ENCODE measurements at places on chromosomes 11 and 22.

DNA sequence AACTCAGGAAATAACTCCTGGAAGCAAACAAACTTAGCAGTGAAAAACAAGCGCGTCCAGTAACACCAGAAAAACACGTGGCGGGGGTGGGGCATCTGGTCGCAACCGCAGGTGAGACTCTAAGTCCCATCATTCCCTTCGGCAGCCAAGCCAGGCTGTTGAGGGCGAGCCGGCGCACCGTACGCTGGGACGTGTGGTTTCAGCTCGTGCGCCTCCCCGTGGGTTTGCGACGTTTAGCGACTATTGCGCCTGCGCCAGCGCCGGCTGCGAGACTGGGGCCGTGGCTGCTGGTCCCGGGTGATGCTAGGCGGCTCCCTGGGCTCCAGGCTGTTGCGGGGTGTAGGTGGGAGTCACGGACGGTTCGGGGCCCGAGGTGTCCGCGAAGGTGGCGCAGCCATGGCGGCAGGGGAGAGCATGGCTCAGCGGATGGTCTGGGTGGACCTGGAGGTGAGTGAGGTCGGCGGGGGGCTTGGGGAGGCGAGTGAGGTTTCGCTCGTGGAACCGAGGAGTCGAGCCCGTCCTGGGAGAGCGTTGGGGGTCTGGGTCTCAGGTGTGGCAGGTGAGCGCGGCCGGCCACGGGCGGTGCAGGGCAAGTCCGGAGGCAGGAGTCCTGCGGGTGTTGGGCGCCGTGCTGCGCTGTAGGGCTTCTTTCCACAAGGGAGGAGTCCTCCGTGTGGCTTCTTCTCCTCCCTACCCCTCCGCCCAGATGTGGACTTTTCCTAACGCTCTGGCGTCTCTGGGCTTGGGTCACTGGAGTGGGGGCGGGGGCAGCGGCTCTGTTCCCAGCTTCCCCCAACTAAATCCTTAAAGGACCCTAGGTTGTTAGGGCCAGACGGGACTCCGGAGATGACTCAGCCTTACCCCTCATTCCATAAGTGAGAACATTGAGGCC lies at the start of gene REXO2:
TSS of gene REXO2 (plus strand) at position 239 of the 892 bp plus-strand sequence. CDS start at position 301, 62 bp downstream.
- peak; percentile 97 for DNase-seq

GRCh38 chr11:62709247-62710000 lies 1.9 kb downstream of the GNG3 start:
- DNase-seq, result peak; percentile 97

- DNase-seq, result peak; percentile 93
Observed at GRCh38 chr11:13339195-13340153, 61.9 kb downstream of the BMAL1 start.

DNA sequence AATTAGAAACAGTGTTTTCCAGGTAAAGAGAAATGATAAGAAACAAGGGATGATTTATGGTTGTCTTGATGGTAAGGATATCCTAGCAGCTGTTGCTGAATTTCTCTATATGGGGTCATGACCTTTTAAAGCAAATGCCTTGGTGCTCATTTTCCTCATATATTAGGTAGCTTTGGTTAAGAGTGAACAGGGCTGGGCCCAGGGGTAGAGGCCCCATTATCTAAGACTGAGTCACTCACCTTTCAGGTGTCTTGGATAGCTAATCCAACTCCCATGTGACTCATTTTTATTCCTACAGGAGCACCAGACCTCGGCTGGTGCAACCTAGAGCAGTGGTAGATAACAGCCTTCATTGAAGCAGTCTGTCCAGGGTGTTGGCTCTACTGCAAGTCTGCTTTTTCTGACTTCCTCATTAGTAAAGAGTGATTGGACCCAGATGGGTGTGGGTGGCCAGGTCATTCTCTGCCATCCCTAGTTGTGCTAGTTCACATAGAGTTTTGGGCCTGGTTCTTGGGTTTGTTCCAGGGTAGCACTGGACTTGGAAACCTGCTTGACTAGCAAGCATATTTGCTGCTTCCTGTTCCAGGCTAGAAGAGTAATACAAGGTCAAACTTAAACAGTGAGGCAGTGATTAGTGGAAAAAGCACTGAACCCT lies 37.4 kb downstream of the CTNND1 start:
- DNase-seq, result peak; percentile 88

DNA sequence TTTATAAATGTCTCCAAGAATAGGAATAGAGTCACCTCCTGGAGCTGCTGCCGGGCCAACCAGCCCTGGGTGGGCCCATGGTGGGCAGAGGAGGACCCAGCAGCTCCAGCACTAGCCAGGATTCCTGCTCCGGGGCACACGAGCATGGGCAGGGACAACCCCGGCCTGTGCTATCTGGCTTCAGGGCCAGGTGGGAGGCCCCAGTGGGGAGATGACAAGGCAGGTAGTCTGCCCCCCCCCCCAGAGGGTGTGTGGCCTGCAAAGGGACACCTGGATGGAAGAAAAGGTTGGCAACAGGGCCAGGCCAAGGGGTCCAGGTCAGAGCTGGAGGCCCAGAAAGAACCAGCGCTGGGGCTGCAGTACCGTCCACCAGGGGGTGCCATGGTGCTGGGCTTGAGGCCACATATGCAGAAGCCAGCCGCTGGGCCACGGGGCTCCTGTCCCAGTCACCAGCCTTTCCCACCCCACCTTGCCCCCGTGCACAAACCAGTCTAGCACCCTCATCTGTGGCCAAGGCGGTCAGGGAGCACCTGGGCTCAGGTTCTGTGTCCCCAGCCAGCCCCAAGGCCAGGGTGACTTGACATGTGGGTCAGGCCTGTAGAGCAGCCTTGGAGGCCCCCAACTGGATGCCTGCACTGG lies 3.4 kb downstream of the TSPAN32 start:
- DNase-seq, result peak; percentile 86

DNA sequence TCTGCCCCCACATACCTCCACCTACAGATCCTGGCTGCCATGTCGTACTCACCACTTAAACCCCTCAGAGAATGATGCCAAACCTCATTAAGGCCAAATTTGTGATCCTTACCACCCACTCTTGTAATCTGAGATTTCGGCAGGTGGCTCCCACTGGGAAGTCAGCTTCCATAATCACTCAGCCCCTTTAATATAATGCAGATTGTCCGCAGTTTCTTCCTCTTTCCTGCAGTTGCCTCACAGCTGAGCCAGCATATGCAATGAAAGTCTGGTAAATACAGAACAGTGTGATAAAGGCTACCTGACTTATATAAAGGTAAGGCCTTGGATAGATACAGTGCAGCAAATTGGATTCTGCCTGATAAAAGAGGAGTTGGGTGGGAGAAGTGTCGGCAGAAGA lies 515.2 kb upstream of the TENM4 start:
- no peak for DNase-seq

- no peak for DNase-seq
Observed at GRCh38 chr22:41831383-41831782, 1.5 kb upstream of the SREBF2 start.

- no peak for DNase-seq
Observed at GRCh38 chr22:35886309-35886708, 142.3 kb downstream of the RBFOX2 start.

DNA sequence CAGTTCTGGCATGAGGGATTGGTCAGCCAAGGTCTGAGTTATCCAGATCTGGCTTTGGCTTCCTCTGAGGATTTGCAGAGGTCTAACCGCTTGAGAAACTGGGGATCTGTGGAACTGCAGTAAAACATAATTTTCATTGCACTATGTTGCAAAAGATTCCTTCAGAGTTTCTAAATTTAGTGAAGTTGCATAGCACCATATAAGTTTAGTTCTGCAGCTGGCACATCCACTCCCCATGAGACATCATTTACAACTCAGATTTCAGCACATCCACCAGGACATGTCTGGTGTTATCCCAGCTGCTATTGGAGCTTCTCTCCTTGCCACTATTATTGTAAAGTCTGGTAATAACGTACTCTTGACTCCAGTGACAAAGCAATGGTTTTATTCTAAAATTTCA lies 181.5 kb downstream of the CWF19L2 start:
- DNase-seq, result no peak

- peak; percentile 88 for DNase-seq
Observed at GRCh38 chr11:125192183-125192582, 27.6 kb downstream of the PKNOX2 start.

DNA sequence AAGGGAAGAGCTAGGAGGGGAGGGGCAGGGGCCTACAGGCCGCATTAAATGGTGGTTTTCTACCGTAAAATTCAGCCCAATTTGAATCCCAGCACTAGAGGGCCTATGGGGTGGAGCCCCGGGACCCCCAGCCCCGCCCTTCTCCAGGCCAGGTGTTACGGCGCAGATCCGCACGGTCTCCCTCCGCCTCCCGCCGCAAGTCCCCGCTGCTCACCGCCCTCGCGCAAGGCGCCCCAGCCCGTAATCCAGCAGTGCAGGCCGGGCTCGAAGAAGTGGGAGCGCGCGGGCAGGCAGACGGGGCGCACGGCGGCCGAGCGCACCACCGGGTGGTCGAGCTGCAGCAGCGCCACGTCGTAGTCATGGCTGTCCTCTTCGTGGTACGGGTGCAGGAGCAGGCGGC lies 17.3 kb downstream of the KCTD17 start:
- DNase-seq, result no peak

- peak; percentile 91 for DNase-seq
Observed at GRCh38 chr11:94926698-94927237, 46.6 kb downstream of the CWC15 start.

- DNase-seq, result no peak
Observed at GRCh38 chr11:74141241-74141695, 29.5 kb downstream of the C2CD3 start.

DNA sequence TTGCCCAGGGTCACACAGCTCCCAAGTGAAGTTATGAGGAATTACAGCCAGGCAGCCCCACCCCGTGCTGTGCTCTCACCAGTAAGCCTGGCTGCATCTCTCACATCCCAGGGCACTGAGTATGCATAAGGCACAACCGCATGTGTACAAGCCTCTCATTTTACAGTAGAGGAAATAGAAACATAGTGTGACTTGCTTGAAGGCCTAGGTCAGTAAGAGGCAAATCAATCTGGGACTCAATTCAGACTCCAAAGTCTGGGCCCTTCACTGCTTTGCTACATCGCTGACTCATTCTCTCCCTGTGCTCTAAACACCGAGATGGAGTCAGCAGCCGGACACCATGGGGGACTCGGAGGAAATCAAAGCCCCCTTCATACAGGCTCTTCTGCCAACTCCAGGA lies 7.9 kb downstream of the ABTB2 start:
- DNase-seq, result no peak

DNA sequence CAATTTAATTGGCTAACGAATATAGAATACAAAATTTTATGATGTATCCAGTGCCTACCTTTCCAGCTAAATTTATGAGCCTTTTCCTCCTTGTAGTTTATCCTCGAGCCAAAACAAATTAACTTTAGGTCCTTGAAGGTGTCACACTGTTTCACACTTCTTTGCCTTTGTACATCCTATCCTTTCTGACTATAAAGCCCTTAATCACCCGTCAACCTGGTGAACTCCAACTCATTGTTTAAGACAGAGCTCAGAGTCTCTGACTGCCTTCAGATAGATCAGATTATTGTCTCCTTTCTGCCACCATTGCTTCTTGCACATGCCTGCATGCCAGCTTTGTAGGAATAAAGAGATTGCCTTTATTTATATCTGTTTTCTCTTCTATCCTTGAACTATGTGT lies 58.8 kb downstream of the CNTN5 start:
- DNase-seq, result no peak

- peak; percentile 89 for DNase-seq
Observed at GRCh38 chr22:37674951-37675929, at the start of gene LGALS1. Gene LGALS1, plus strand, starts transcription at chr22:37675636. Its CDS starts 67 bp downstream, at chr22:37675703.

DNA sequence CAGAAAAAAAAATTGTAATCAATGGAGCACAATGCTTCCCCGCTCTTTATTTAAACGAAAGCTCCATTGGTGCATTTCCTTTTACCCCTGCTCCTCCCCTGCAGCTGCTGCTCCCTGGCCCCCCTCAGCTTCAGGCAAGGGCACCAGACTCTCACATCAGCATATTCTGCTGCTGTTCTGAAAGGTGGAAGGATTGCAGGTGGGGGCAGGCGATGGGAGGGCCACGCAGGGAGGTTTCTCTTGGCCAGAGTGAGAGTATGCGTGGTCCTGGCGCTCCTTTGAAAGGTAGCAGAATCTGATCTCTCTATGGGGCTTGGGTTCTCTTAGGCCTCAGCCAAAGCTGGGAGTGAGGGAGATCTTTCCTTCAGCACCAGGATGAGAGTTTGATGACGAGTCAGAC lies 240.9 kb upstream of the CADM1 start:
- DNase-seq, result no peak

GRCh38 chr22:49259839-49260615 lies 567.6 kb downstream of the BRD1 start:
- DNase-seq, result peak; percentile 24

- no peak for DNase-seq
Observed at GRCh38 chr11:14424096-14424495, 65.1 kb upstream of the RRAS2 start.

GRCh38 chr22:48643066-48643731 lies 1184.5 kb downstream of the BRD1 start:
- DNase-seq, result no peak

- no peak for DNase-seq
Observed at GRCh38 chr11:110909336-110909735, 197.1 kb upstream of the ARHGAP20 start.

GRCh38 chr22:31935961-31936635 lies 8.2 kb upstream of the YWHAH start:
- DNase-seq, result peak; percentile 77

DNA sequence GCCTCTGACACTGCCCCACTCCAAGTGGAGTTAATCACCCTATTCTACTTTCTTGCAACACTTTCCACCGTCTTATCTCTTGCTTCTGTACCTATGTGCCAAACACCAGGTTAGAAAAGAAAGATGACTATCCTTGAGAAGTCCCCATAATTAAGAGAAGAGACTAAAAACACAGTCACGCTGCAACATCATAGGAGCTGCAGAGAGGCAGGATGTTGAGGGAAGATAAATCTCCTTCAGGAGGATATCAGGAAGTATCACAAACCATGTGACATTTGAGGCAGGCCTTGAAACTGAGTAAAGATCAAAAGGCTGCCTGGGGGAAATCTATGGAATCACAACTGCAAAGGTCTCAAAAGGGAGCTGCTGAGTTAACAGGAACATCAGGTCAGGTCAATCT lies 24.8 kb downstream of the GAB2 start:
- no peak for DNase-seq

DNA sequence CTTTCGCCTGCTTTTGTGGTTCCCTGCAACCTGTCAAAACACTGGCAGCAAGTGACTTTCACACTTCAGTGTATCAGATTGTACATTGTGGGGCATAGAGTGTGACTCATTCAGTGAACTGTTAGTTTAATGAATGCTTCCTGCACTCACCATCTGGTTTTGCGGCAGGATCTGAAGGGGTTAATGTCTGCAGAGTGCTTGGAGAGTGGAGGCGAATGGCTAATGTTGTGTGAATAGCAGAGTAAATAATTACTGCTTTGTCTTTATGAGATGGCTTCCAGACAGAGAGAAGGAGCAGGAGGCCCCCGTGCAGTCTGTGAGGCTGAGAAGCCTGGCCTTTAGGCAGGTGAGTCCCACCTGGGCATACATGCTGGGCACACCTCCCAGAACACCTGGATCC lies 454.3 kb upstream of the KIRREL3 start:
- DNase-seq, result peak; percentile 91

- DNase-seq, result peak; percentile 73
Observed at GRCh38 chr11:61526956-61527731, 18.6 kb downstream of the LRRC10B start.

- DNase-seq, result no peak
Observed at GRCh38 chr11:90845126-90845525, 622.3 kb upstream of the CHORDC1 start.

Data from islet precursor cell (in vitro differentiated cells).